Activated CD4-positive, alpha-beta memory T cell treated with anti-CD3 and anti-CD28 coated beads for 36 hours (primary cell): ENCODE measurements at places on chromosomes 1 and 21. TPM values are rescaled to one million over a fixed set of nuclear protein-coding genes. Genes with fewer than 3 reads are reported as not detected.

GNL2 gene
- total RNA-seq = 70.7 TPM

GRCh38 chr1:212487286-212487685 is 54.6 kb downstream of the NENF start:
- DNase-seq = no peak

TGFBR3 gene
- 4.9 TPM for total RNA-seq

GRCh38 chr1:167689567-167689920 is 32.2 kb upstream of the MPZL1 start:
- no peak for DNase-seq

DNA sequence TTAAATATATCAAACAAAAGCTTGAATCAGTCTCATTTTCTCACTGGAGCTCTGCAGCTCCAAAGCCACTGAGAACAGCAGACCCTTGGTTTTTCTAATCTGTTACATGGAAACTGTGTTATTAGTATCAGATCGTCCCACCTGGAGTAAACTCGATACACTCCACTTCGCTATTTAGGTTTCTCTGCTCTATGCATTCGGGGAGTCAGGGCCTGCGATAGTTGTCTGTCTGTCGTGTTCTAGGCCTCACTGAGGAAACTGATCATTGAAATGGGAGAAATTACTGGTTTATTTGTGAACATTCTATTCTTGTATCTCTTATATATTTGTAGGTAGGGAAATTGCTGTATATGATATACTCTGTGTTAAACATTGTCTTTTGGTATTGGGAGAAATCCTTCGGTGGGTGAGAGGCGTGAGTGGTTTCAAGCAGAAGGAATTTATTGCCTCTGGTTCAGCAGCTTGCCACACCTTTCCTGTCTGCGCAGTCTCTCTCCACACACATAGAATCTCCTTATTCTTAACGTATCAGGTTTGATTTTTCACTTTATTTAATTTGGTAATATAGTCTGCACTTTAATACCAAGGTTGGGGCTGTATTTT is 8.5 kb downstream of the PRDM2 start:
- no peak for DNase-seq

GRCh38 chr1:154407198-154408091 is 2.3 kb downstream of the IL6R start:
- peak; percentile 80 for DNase-seq

- peak; percentile 33 for DNase-seq
These were observed 31.6 kb upstream of the NFIA start for GRCh38 chr1:61050541-61051442.

DNALI1 gene
- not detected for total RNA-seq

GRCh38 chr1:116207126-116207735 is 96.0 kb downstream of the MAB21L3 start:
- DNase-seq = no peak

- DNase-seq = no peak
These were observed 2.4 kb upstream of the CEP350 start for GRCh38 chr1:179952186-179952585.

DNA sequence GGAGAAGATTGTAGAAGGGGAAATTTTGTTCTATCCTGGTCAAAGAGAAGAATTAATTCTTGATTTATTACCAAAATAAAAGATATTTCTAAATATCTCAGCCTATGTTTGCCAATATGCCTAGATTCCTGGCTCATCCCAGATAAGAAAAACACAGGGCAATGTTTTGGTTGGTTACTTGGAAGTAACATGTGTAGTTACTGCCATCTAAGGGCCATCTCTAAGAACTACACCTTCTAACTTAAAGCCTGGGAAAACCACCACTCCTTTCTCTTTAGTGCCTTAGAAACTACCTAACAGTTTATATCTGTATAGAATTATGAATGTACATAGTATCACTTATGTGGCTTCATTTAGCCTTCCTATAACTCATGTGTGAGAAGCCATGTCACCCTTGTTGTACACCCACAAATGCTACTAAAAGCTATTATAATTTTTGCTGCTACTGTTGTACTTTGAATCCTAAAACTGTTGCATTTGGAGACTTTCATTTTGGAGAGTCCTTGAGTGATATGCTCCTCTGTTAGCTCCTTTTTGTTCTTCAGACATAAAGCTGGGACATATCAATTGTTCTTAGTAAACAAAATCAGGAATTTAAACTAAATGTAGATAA is 4.5 kb downstream of the AIM2 start:
- DNase-seq = no peak

RORC gene
- 9.9 TPM for total RNA-seq

DNA sequence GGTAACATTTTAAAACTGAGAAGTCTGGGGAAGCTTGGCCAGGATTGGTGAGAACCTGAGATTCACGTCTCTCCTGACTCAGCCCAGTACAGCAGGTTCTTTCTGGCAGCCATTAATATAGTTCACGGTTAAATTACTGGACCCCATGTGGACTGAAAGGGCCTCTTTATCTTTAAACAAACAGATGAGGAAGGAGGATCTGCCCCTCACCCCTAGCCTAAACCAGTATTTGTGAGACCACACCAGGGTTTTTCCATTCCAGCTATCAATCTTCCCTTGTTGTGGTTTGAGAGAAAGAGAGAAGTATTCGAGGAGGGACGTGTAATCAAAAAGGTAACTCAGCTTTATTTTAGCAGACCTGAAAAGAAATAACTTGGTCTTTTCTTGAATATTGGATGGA is 137.1 kb downstream of the PROX1 start:
- DNase-seq = no peak

DNA sequence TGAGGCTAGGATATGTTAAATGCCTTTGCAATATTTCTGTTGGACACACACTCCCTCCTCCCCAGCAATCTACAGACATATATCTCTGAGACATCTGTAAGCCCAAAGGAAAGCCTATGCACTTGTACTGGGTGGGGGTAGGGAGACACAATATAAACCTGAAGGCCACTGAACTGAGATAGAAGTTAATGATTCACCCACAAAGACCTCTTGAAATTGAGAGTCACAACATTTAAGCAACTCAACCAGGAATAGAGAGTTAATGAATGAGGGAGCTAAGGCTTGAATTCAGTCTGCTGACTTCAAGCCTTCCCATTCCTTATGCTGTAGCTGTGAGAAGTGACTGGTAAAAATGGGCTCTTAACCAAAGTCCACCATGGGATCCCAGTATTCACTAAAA is 5.0 kb downstream of the OR10J1 start:
- no peak for DNase-seq

TNFRSF8 gene
- 33.2 TPM for total RNA-seq

- peak; percentile 41 for DNase-seq
These were observed 98.5 kb downstream of the DISC1 start for GRCh38 chr1:231724876-231725647.

GRCh38 chr21:44795342-44795741 is 6.3 kb downstream of the UBE2G2 start:
- no peak for DNase-seq

DNA sequence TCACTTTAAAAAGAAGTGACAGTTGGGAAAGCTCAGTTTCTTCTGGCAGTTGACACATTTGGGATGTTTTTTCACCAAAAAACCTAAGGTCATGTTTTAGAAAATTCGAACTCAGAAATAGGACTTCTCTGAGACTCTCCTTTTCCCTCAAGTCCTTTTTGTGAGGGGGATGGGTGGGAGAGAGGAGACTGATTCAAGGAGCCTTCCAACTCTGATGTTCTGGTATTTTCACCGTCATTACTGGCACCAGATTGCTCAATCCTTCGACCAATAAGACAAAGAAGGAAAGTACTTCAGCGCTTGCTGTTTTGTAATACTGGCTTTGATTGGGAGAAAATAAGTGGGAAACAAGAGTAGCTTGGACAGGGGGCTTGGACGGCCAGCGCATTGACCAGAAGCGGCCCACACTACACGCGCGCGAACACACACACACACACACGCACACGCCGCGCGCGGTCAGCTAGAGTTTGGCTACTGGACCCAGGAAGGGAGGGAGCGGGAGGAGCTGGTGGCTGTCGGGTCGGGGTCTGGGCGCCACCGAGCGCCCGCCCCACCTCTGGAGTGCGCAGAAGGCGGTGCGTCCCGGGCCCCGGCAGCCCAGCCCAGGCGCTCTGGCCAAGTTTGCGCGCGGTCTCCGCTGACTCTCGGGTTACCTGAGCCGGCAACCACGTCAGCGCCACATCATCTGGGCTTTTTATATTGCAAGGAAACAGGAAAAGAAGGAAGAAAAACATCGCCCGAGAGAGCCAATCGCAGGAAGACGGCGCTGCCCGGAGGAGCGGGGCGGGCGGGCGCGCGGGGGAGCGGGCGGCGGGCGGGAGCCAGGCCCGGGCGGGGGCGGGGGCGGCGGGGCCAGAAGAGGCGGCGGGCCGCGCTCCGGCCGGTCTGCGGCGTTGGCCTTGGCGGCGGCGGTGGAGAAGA is at the start of gene KCNK1:
KCNK1 (plus strand) TSS at position 855 of the 921 bp plus-strand sequence; CDS start at position 921, 66 bp downstream.
- peak; percentile 50 for DNase-seq

HORMAD1 gene
- total RNA-seq = not detected

- no peak for DNase-seq
These were observed 110.4 kb downstream of the TNFSF18 start for GRCh38 chr1:172940174-172940855.

DNA sequence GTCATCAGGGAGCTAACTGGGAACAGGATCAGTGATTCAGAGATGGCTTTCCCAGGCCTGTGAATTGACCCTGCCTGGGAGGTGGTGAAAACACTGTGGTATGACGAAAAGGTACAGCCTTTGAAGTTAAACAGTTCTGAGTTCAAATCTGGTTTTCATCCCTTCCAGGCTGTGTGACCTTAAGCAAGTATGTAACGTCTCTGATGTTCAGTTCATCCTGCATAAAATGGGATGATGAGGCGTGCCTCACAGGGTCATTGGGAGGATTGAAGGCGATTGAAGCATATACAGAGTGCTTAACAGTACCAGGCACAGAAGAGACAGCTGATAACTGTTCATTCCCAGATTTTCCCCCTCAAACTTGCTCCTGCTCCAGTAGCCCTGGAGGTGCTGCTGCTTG is 11.0 kb downstream of the KCNC4 start:
- DNase-seq = no peak

DNA sequence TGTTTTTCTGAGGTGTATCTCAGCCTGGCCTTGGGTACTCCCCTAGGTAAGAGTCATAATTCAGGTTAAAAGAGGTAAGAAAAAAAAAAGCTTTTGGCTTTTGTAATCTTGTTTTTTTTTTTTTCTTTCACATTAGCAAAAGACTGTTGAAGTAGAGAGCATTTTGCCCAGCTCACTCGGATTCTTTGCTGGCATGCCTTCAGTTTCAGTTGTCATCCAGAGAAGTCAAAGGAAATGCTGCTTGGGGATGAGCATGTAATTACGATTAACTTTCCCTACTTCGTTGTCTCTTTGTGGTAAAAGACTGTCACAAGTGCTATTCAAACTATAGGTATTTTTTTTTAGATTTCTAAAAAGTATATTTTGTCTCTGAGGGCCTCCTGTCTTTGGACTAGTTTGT is 6.3 kb downstream of the BACH1 start:
- no peak for DNase-seq

DNA sequence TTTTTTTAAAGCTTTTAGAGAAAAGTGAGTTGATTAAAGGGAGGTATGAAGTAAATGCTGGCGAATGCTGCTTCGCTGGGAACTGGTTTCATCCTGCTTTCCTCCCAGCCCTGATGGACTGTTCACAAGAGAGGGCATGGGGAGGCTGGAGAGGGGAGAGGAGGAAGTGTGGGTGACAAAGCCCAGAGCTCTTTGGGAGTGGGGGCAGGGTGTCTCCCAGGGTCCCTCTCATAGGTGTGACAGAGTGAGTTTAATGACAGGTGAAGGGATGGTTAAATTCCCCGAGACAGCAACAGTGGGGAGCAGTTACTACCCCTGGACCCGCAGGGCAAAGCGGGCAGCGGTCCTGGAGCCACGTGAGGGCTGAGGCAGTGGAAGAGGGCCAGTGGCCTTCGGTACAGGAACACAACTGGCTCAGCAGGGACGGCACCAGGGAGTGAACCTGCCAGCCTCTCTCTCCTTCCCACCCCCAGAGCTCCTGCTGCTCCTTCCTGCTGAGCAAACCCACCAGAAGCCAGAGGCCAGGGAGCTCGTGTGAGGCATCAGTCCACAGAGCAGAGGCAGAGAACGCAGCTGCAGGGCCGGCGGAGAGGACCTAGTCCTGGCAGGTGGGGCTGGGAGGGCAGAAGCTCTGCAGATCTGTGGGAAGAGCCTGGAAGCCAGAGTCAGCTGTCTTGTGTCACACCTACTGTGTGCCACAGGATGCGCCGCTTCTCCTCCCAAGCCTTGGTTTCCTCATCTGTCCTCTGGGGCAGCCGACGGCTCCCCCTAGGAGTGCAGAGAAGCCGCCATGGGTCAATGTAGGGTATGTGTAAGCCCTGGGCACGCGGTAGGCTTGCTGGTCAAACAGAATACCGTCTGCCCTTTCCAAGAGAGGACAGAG is 20.9 kb upstream of the LRP8 start:
- DNase-seq = peak; percentile 6

SLC22A15 gene
- total RNA-seq = 1.7 TPM

GRCh38 chr1:170122366-170122765 is 23.4 kb upstream of the NTMT2 start:
- no peak for DNase-seq

- no peak for DNase-seq
These were observed 42.3 kb downstream of the NFIA start for GRCh38 chr1:61124696-61125095.

DNA sequence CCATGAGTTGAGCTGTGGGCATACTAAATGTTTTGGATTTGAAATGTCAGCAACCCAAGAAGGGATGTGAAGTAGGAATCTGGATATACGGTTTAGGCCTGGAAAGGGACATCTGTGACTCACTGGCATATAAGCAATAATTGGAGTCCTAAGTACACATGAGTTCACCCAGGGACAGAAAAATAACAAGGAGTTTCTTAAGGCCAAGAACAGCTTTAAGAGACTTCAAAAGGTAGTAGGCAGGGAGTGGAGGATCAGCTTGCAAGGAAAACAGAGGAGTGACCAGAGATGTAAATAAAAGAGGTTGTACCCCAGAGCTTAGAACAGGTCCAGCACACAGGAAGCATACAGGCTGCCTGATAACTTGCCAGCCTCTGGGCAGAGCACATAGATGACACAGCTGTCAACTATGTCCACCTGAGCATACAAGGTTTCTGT is 28.1 kb downstream of the TMEM50B start:
- DNase-seq = no peak

GRCh38 chr1:232463225-232463624 is 166.7 kb downstream of the SIPA1L2 start:
- DNase-seq = no peak

FCER1A gene
- not detected for total RNA-seq

SPTA1 gene
- total RNA-seq = not detected

USH2A gene
- total RNA-seq = not detected

TRIM45 gene
- 0.53 TPM for total RNA-seq

DNA sequence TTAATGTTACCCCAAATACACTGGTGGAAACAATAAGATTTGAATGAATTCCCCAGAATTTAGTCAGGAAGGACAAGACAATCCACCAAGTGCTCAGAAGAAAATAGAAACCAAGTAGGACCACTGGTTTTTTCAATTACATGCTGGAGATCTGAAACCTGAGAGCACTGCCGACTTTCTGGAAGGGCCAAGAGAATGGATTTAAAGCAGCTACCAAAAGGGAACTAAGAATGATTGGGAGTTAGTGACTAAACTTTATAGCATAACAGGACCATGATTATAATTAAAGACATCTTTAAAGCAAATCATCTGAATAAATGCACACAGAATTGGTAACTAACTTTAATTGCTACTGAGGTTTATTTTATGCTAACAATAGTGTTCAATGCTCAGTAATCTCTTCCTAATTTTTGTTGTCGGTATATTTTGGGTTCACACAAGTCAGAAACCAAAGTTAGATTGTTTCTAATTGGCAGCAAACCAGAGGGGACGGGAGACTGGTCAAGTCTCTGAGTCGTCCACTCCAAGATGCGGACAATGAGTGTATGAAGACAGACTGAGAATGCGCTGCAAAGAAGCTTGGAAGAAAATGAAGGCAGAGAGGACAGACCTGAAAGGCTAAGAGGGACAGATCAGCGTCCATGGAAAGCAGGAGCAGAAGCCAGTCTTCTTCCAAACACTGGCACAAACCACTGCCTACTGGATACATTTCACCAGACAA is 2.3 kb upstream of the RGS13 start:
- DNase-seq = no peak

RHD gene
- not detected for total RNA-seq
